Naive thymus-derived CD8-positive, alpha-beta T cell (primary cell): ENCODE measurements at places on chromosomes 16 and 17. TPM values are rescaled to one million over a fixed set of nuclear protein-coding genes. Genes with fewer than 3 reads are reported as not detected.

The SLFN11 gene
- polyA plus RNA-seq: 4.8 TPM

The AIPL1 gene
- not detected for polyA plus RNA-seq

The CLEC3A gene
- not detected for polyA plus RNA-seq

The PIRT gene
- not detected for polyA plus RNA-seq

The PRKCB gene
- polyA plus RNA-seq: 57.2 TPM

The SLC5A10 gene
- 0.09 TPM for polyA plus RNA-seq

The FAM171A2 gene
- 0.08 TPM for polyA plus RNA-seq

The PCGF2 gene
- not detected for polyA plus RNA-seq

The SDF2 gene
- polyA plus RNA-seq: 59.0 TPM

The GLP2R gene
- not detected for polyA plus RNA-seq

The ADAM11 gene
- 0.46 TPM for polyA plus RNA-seq

The TRIM47 gene
- polyA plus RNA-seq: 8.5 TPM

The NLRC5 gene
- polyA plus RNA-seq: 137 TPM

The SCIMP gene
- polyA plus RNA-seq: 0.72 TPM

The MYH8 gene
- not detected for polyA plus RNA-seq

The KCNH4 gene
- not detected for polyA plus RNA-seq

The DNAH2 gene
- polyA plus RNA-seq: not detected

The TPSB2 gene
- not detected for polyA plus RNA-seq

The MRPL12 gene
- 60.2 TPM for polyA plus RNA-seq

The CNTD1 gene
- polyA plus RNA-seq: 0.52 TPM

The KRTAP4-6 gene
- not detected for polyA plus RNA-seq

The MPP3 gene
- polyA plus RNA-seq: not detected

The NEUROD2 gene
- not detected for polyA plus RNA-seq

The LGALS9 gene
- polyA plus RNA-seq: 4.5 TPM

The MSLN gene
- not detected for polyA plus RNA-seq

The MYH11 gene
- polyA plus RNA-seq: 0.20 TPM

The OTOP2 gene
- not detected for polyA plus RNA-seq

The ZNF469 gene
- 0.10 TPM for polyA plus RNA-seq

The RGS11 gene
- polyA plus RNA-seq: not detected

The CHST4 gene
- polyA plus RNA-seq: not detected

The ZFPM1 gene
- 0.23 TPM for polyA plus RNA-seq

The STAC2 gene
- not detected for polyA plus RNA-seq

The CRHR1 gene
- polyA plus RNA-seq: not detected

The ARSG gene
- polyA plus RNA-seq: 10.4 TPM
